ENCODE measurements at places on chromosomes 16 and 17.

GRCh38 chr17:69608808-69609472 is 194.4 kb downstream of the MAP2K6 start:
- no peak for DNase-seq
- H3K4me1 ChIP-seq = no peaks in the 10 kb centered on the region
- no peak overlapping the region for H3K27ac ChIP-seq
- H3K27me3 ChIP-seq = no peaks in the 10 kb centered on the region
- no peaks in the 10 kb centered on the region for H3K36me3 ChIP-seq

DNA sequence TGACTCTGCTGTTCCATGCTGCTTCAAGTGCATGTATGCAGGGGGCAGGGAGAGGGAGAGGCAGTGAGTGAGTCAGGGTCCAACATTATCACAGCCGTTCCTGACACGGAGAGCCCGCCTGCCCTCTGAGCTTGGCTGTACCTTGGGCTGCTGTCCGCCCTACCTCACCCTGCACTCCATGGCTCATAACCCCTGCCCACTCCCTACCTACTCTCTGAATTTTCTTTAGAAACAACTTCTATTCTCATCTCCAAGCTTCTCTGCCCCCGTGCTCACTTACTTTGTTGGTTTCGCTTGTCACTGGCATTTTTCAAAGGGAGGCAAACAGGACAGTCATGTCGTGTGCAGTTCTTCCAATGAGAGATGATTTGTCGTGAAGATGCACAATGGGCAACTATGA is 74.4 kb upstream of the TRAP1 start:
- DNase-seq = no peak
- H3K36me3 ChIP-seq = peaks cover 13% of the 10 kb centered on the region
- H3K4me3 ChIP-seq = no peak overlapping the region

DNA sequence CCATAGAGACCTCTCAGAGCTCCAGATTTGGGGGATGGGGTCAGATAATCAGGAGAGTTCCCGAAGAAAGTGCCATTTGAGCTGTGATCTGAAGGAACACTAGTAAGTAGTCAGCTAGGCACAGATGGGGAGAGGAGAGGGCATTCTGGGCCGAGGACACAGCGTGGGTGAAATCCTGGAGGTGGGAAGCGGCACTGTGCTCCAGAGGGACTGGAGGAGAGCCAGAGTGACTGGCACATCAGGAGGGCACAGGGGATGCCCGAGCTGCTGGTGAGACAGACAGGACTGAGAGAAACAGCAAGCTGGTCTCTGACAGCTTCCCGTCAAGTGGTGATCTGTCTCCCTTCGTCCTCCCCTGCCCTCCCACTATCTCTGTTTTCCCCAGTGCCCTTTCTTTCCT is 40.6 kb downstream of the KNOP1 start:
- no peaks in the 10 kb centered on the region for H3K4me1 ChIP-seq
- H3K4me3 ChIP-seq = no peak overlapping the region
- peaks cover 8% of the 10 kb centered on the region for H3K36me3 ChIP-seq
- DNase-seq = no peak

GRCh38 chr17:10177913-10178505 is 20.4 kb downstream of the GAS7 start:
- DNase-seq = no peak
- no peaks in the 10 kb centered on the region for H3K36me3 ChIP-seq
- H3K27ac ChIP-seq = no peak overlapping the region
- H3K4me1 ChIP-seq = peaks cover 2% of the 10 kb centered on the region
- no peaks in the 10 kb centered on the region for H3K27me3 ChIP-seq

DNA sequence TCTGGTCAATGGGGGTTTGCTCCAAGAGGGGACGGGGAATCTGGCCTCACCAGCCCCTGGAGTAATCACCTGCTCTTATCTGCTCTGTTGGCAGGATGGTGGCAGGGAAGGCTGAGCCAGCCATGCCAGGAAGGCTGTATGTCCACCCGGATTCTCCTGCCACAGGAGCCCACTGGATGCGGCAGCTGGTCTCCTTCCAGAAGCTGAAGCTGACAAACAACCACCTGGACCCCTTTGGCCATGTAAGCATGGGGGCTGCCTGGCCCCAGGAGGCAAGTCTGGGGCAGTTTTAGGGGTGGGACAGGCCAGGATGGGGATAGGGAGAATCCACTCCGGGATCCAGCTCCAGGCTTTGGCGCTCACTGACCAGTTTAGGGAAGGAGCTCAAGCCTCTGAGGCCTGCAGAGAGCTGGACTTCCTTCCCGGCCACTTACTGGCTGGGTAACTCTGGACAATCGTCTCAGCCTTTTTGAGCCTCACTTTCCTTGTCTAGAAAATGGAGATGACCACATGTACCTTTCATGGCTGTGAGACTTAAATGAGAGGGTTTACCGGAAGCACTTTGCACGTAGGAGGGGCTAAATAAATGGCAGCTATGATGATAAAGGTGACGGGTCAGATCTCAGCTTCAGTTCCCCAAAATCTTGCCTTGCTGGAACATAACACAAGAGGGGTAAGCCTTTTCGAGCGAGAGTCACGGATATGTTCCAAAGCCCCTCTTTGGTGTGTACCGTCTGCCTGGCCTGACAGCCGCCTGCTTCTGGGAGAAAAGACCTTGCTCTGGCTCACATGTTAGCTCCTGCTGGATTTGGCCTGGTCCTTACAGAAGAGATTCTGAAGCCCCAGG is 15.4 kb downstream of the TBX4 start:
- no peak overlapping the region for H3K4me3 ChIP-seq
- no peak for DNase-seq
- H3K27me3 ChIP-seq = no peaks in the 10 kb centered on the region
- no peak overlapping the region for H3K27ac ChIP-seq
- no peaks in the 10 kb centered on the region for H3K4me1 ChIP-seq

- H3K36me3 ChIP-seq = no peaks in the 10 kb centered on the region
- DNase-seq = no peak
- no peak overlapping the region for H3K27ac ChIP-seq
- H3K4me1 ChIP-seq = peaks cover 30% of the 10 kb centered on the region
- H3K4me3 ChIP-seq = no peak overlapping the region
These were observed 2.9 kb upstream of the CXCL16 start for GRCh38 chr17:4742629-4743028.

DNA sequence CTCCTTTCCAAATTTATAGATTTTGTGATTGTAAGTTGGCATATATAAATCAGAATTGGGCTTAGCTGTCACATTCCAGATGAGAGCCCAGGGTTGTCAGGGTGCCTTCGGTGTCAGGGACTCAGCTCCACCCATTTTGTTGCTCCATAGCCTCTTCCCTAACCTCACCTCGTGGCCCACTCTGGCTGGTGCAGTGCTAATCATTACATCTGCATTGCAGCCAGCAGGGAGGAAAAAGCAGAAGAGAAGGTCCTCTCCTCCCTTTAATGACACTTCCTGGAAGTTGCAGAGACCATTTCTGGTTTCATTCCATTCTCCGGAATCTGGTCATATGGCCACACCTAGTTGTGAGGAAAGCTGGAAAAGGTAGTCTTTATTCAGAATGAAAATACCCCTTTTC is 113.3 kb downstream of the CCT6B start:
- H3K36me3 ChIP-seq = no peaks in the 10 kb centered on the region
- no peaks in the 10 kb centered on the region for H3K27me3 ChIP-seq
- H3K4me3 ChIP-seq = no peak overlapping the region
- no peak overlapping the region for H3K27ac ChIP-seq
- H3K4me1 ChIP-seq = peaks cover 8% of the 10 kb centered on the region

DNA sequence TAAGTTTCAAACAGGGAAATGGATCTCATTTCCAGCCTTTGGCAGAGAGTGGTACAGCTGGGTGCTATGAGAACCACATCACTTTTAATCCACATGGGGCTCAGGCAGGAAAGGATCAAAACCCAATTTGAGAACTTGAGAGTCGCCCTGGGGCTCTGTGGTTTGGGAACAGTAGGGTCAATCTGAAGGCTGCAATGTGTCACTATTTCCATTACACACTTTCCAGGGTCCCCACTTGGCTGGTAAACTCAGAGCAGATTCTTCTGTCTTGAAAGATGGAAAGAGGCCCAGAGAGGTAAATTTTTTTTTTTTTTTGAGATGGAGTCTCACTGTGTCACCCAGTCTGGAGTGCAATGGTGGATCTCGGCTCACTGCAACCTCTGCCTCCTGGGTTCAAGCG is 6.7 kb upstream of the HIGD1B start:
- DNase-seq = no peak
- H3K4me3 ChIP-seq = no peak overlapping the region
- no peaks in the 10 kb centered on the region for H3K4me1 ChIP-seq
- H3K27ac ChIP-seq = no peak overlapping the region
